ENCODE measurements at places on chromosomes 2 and 18.

- DNase-seq = no peak
These were observed 33.1 kb upstream of the TWIST2 start for GRCh38 chr2:238814815-238815214.

DNA sequence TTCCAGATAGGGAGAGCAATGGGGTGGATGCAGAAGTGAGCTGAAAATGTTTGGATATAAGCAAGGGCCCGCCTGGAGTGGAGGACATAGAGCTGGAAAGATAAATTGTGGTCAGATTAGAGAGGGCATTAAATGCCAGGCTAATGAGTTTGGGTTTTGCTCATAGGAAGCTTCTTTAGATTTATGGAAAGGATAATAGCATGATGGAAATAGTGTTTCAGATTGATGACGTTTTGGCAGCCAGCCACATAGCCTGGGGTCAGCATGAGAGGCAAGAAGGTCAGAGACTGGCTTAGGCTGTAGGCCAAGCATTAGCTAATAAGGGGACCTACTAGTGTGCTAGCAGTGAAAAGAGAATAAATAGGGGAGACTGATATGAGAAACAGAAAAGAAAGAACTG, 321.6 kb downstream of the STK39 start:
- no peak for DNase-seq

- DNase-seq = no peak
These were observed 175.7 kb upstream of the TANK start for GRCh38 chr2:160984426-160985077.

DNA sequence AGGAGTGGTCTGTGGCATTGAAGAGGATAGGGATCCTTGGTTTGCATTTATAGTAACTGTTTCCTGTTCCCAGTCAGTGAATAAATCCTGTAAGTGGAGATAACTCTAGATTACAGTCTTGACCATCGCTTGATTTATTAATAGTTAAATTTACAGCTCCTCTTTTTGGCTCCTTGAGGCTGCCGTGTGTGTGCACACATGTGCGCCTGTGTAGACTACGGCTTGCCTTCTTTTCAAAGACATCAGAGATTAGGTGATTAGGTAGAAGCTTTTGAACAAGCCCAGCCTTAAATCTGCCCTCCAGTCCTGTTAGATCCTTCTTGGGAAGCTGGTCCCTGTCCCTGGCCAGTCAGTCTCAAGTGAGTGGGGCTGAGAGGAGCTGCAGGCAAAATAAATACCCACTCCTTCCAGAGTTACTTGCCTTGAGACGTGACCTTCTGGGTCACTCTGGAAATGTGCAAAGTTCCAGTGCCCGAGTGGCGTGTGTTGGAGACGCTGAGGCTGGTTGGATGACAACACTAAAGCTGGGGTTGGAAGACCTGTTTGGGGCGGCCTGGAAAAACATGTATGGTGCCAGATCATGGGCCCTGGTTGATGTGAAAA, 32.0 kb downstream of the TCF7L1 start:
- no peak for DNase-seq

GRCh38 chr18:32378705-32379104, 92.0 kb downstream of the GAREM1 start:
- DNase-seq = peak; percentile 44

- no peak for DNase-seq
These were observed 77.0 kb downstream of the NCAPH start for GRCh38 chr2:96412307-96413258.

GRCh38 chr2:235966932-235967757, 201.0 kb downstream of the GBX2 start:
- DNase-seq = no peak

Data from astrocyte (in vitro differentiated cells and primary cell).